Activated CD4-positive, alpha-beta T cell treated with anti-CD3 and anti-CD28 coated beads, Interleukin-2, amount 10 ng/mL, durations not matched to agents 7 days and 5 days (primary cell): ENCODE measurements at places on chromosomes 6 and 20. TPM values are rescaled to one million over a fixed set of nuclear protein-coding genes. Genes with fewer than 3 reads are reported as not detected.

Gene LY6G6C
- total RNA-seq, result not detected

Gene TTBK1
- total RNA-seq, result 0.07 TPM

Gene LIME1
- 253 TPM for total RNA-seq

Gene RNF144B
- total RNA-seq, result 1.3 TPM

Gene PAQR8
- total RNA-seq, result 22.8 TPM

Gene KHDC1L
- not detected for total RNA-seq
